ENCODE measurements at places on chromosomes 6 and 20.
A peak's percentile ranks its signal among the peaks of the same experiment; 100 is the strongest.

GRCh38 chr6:5359417-5359816 is 98.1 kb downstream of the FARS2 start:
- DNase-seq, result peak; percentile 19

DNA sequence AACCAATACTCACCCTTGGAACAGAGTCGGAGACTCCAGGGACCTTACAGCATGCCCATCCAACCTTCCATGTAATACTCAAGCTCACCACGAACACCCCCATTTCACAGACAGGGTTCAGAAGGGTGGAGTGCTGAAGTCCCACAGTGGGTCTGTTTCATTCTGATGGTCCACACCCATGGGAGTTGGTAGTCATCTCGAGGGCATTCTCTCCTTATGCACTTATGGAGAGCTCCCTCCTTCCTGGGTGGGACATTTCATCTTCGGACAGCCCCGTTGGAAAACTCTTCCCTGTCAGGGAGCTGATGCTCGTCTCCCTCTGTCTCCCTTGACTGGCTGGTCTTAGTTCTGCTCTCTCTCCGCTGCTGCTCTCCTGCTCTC is 38.9 kb downstream of the COX4I2 start:
- DNase-seq, result no peak

GRCh38 chr20:17646961-17647301 is 35.1 kb downstream of the RRBP1 start:
- DNase-seq, result no peak

DNA sequence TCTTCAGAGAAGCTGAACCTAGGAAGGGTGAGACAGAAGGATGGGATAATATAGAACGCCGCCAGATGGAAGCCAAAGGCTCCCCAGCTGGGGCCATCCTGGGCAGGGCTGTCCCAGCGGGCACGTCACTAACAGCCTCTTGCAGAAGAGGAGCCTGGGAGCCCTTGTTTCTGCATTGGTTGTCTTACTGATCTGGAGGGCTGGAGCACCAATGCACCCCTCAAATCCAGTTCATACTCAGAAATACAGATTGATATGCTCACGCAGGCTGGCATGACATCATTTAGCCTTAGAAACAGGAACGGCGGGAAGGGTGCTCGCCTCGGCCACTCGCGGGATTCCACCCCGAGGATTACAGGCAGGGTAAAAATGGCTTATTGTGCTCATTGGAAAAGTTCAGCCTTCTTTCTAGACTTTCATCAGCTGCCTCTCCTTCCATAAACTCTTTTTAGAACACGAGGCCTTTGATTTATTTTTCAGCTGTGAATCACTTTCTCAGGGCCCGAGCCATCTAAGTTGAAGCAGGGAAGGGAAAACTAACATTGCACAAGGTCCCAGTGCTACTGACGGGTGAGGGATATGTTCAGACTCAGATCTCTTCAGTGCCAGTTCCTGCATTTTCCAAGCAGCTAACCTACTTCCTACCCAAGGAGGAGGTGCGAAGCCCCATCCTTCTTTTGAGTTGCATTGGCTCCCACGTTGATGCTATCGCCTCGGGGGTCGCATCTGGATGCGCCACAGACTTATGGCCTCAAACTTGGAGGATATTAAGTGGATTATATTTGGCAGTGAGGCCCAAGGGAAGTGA is 82.3 kb downstream of the GMPR start:
- DNase-seq, result peak; percentile 48

GRCh38 chr6:14286144-14286543 is 168.6 kb downstream of the CD83 start:
- DNase-seq, result peak; percentile 53
